ENCODE measurements at places on chromosomes 1 and 21.

DNA sequence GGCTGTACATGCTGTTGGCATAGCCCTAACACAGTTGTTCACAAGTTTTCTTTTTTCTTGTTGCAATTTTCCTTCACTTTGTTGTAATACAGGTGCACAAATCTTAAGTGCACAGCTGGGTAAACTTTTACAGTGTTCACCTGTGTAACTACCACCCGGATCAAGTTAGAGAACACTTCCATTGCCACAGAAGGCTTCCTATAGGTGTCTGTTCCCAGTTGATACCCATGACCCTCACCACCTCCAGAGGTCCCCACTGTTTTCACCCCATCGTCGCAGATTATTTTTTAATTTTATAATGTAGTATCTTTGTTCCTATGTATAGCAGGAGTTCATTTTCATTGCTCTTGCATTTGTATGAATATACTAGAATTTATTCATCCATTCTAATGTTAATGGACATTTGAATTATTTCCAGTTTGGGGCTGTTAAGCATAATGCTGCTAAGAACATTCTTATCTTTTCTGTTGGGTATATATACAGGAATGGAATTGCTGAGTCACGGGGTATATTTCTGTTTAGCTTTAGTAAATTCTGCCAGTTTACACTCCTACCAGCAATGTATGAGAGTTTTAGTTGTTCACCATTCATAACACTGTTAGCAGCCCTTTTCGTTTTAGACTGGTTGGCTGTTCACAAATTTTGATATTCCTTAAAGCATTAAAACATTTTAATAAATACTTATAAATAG, 16.4 kb downstream of the SPRTN start:
- DNase-seq, result no peak

DNA sequence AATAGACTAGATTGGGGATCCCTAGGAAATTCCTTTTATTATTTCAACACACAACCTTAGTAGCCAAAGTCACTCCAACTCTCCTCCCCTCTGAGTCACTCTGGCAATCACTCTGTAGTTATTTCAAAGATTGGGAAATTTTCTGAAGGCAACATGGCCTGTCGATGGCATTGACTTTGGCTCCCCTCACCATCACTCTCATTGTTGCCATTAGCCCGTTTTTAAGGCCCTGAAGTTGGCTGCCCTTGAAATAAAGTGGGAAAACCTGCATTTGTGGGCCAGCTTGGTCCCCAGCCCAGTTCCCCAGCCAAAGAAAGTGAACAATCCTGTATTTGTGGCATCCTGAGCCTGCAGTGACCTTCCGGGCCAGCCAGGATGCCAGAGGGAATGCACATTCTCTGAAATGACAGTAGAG, 52.5 kb downstream of the CDC7 start:
- DNase-seq, result no peak

DNA sequence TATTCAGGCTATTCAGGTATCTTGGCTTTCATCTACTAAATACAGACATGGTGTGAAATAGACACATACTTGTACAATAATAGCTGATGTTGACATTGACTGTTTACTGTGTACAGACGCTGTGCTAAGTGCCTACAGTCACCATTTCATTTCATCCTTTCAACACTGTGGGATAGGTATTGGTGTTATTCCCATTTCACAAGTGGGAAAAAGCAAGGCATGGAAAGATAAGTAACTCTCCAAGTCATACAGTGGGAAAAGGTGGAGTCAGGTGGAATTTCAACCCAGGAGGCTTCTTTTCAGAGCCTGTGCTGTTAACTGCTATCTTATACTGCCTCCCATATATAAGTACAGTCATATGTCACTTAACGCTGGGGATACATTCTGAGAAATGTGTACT, 49.6 kb upstream of the ATP1A1 start:
- no peak for DNase-seq

GRCh38 chr1:221963742-221964141, 221.9 kb upstream of the DUSP10 start:
- no peak for DNase-seq

DNA sequence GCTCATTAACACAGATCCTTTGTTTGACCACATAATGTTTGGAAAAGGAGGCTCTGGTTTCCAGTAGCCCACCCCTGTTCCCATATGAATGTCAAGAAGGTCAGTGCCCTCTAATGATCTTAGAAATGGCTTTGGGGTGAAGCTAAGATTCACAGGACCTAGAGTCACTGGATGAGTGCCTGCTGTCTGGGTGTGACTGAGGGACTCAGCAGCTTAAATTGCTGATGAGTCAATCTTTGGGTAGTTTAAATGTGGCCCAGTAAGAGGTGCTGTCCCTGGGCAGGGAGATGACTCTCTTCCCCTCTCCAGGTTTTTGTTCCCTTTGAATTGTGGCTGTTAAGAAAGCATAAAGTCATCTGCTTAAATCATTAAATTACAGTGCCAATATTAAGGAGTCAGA, 50.6 kb downstream of the L1TD1 start:
- DNase-seq, result no peak

- DNase-seq, result no peak
Measured at GRCh38 chr21:16404776-16405175, 675.0 kb downstream of the USP25 start.

GRCh38 chr1:47975302-47975921, 21.8 kb downstream of the TRABD2B start:
- no peak for DNase-seq

- no peak for DNase-seq
Measured at GRCh38 chr1:10181154-10181553, 29.2 kb upstream of the KIF1B start.

- no peak for DNase-seq
Measured at GRCh38 chr1:158071138-158071537, 77.7 kb downstream of the KIRREL1 start.

- DNase-seq, result peak; percentile 62
Measured at GRCh38 chr1:1471389-1472052, at the start of gene ATAD3B. Gene ATAD3B, plus strand, starts transcription at chr1:1471765. Its CDS starts 120 bp downstream, at chr1:1471885.

DNA sequence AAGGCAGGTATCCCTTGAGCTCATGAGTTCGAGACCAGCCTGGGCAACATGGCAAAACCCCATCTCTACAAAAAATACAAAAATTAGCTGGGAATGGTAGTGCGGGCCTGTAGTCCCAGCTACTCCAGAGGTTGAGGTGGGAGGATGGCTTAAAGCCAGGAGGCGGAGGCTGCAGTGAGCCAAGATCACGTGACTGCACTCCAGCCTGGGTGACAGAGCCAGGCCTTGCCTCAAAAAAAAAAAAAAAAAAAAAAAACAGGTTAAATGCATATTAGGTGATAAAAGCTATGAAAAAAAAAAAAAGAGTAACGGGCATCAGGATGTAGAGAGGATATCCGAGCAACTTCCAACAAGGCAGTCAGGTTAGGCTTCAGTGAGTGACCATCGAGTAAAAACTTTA, 2.8 kb upstream of the SRRM1 start:
- DNase-seq, result no peak

GRCh38 chr1:158037866-158038359, 44.5 kb downstream of the KIRREL1 start:
- no peak for DNase-seq

- DNase-seq, result no peak
Measured at GRCh38 chr21:32565856-32566465, 19.4 kb downstream of the TCP10L start.

GRCh38 chr1:107225706-107226105, 84.9 kb downstream of the NTNG1 start:
- no peak for DNase-seq

- DNase-seq, result no peak
Measured at GRCh38 chr1:1236176-1236763, 4.2 kb downstream of the B3GALT6 start.

- DNase-seq, result peak; percentile 15
Measured at GRCh38 chr1:233859446-233859845, 45.0 kb upstream of the SLC35F3 start.

- no peak for DNase-seq
Measured at GRCh38 chr1:202058001-202058908, 47.9 kb downstream of the ELF3 start.

GRCh38 chr1:116292929-116293725, 79.9 kb upstream of the ATP1A1 start:
- DNase-seq, result no peak

DNA sequence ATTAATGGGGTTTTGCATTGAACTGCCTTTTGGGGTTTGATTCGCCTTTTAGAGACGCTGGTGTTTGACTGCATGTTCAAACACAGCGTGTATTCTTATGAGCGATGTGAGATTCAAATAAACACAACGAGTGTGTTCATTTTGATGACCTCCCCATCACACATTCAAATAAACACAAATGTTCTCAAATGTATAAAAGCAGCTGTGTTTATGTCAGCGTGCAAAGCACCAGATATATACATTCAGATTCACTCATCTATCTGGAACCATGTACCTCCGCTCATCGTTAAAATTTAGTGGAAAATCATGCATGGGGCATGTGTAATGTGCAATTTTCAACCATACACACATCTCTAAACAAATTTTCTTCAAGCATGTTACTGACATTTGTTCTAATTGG, 21.4 kb upstream of the LMO4 start:
- no peak for DNase-seq

DNA sequence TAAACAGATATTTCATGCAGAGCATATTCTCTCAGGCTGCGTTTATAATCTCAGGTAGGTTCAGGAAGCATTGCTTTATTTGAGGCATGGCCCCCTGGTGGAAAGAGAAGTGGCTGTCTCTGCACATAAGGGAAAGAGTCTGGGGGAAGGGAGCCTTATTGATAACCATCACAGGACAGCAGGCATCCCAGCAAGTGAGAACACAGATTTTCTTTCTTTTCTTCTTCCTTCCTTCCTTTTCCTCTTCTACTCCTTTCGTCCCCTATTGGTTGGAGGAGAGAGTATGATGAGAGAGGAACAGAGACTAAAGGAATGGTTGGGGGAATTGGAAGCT, 21.9 kb downstream of the TSNAX start:
- DNase-seq, result no peak

GRCh38 chr1:81799939-81800694, 617 bp upstream of the ADGRL2 start:
- DNase-seq, result no peak

GRCh38 chr1:151540982-151541377, 871 bp downstream of the TUFT1 start:
- no peak for DNase-seq

DNA sequence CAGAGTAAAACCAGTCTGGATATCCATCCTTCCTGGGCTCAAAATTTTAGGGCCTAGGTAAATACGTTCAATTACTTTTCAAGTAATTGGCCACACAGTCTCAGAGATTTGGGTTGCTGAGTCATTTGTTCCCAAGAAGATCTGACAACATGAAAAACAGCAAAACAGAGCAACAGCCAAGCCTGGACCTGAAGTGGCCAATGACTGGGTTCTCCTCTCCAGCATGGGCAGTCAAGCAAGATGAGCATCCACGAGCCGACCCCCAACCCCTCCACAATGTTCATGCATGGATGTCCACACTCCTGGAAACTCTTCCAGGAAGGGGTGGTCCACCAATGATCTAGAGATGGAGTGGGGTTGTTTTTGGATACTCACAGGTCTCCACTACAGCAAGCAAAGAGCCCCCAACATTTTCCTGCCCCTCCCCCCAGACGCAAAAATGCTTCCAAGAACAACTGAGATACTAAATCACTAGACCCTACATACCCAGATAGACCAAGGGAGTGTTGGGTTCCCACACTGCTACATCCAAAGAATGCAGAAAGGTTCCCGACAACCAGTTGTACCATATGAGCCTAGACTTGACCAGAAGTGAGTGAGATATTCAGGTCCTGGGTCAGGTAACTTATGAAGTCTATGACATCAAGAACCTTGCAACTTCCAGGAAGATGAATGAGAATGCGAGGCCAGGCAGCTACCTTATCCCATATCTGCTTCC, 73.0 kb downstream of the CD46 start:
- DNase-seq, result no peak

DNA sequence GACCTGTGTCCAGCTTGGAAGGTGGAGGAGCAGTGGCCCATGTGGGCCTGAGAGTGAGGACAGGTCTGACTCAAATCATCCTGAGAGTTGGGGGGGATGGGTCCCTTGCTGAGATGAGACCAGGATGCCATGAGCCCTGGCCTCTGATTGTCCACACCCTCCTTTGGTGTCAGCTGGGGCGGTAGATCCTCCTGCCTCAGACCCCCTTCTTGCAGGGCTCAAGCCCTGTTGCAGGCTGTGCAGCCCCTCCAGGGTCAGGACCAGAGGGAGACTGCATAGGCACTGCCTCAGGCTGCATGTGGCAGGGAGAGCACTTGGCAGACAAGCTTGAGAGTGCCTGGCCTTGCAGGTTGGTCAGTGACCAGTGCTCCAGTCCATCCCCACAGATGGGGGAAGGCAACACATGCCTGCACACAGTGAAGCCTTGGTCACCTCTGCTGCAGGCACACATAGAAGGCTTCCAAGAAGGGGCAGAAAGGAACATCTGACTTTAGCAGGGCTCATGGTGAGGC, 82.2 kb upstream of the ACTRT2 start:
- no peak for DNase-seq

DNA sequence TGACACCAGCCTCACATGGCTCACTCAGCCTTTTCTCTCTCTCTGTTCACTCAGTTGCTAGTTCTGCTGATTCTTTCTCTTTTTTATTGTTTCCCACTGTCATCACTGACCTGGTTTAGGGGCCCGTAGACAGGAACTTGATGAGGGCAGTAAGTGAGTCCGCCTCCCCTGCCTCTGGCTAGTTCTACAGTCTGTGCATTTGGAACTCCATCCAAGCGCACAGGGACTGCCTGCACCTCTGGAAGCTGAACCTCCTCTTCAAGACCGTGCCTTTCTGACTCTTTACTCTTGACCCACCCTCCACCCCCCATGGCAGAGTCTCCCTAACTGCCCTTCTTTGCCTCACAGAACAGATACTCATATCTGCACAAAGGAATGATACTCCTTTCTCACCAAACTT, 4.2 kb downstream of the TENT5C start:
- DNase-seq, result no peak

DNA sequence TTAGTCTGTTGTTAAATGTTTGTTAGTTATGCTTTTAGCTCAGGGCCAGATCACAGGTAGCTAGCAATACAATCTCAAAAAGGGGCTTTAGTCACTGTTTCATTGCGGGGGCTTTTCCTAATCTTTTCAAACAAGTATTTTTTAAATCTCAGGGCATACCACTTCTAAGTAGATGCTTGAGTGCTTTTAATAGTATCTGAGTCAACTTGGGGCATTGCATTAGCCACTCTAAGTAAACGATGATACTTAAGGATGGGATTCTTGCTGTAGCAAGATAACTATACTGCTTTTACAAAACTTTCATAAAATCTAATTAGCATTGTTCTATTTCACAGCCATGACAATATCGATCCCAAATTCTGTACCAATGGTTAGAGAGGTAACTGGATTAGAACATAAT, 11.6 kb downstream of the CDC42BPA start:
- no peak for DNase-seq

- DNase-seq, result no peak
Measured at GRCh38 chr1:228210076-228210651, 2.3 kb downstream of the OBSCN start.

- no peak for DNase-seq
Measured at GRCh38 chr21:35417762-35418161, 368.7 kb upstream of the RUNX1 start.

- DNase-seq, result no peak
Measured at GRCh38 chr1:209387271-209387968, 196.1 kb upstream of the CAMK1G start.
